Calu3 (cell line): ENCODE measurements at places on chromosomes 5 and 9. TPM values are rescaled to one million over a fixed set of nuclear protein-coding genes. Genes with fewer than 3 reads are reported as not detected.

The SPINK13 gene
- not detected in 2 replicates for total RNA-seq

DNA sequence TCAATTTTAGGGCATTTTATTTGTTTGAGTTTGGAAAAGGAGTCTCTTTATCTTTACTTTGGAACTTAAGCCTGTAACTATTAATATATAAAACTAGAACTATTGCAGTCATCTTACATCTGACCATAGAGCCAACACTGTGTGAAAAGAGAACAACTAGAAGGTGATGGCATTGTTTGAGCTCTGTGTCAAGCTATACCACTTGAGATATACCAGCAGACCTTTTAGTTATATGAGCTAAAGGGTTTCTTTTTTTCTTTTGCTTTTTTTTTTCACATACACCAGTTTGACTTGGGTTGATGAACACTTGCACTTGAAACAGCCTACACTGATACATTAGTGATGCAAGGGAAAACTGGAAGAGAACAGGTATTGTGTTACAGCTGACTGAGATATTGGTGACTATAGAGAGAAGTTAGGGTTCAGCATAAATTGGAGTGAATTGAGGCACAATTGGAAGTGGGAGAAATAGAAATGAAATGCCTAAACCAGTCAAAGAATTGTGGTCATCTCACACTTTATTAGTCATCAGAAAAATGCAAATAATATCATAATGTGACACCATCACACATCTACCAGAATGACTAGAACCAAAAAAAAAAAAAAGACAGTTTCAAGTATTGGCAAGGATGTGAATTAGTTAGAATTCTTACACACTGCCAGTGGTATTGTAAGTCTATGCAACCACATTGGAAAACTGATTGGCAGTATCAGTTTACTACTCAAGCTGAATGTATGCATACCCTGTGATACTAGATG, 60.9 kb downstream of the ADRB2 start:
- no peak for DNase-seq
- no peak overlapping the region for H3K4me3 ChIP-seq
- no peaks in the 10 kb centered on the region for H3K27me3 ChIP-seq
- H3K27ac ChIP-seq: no peak overlapping the region
- H3K4me1 ChIP-seq: no peaks in the 10 kb centered on the region

The PDLIM4 gene
- 15.4 and 20.8 TPM in 2 replicates for total RNA-seq

The GADD45G gene
- total RNA-seq: 0.95 and 1.7 TPM in 2 replicates

DNA sequence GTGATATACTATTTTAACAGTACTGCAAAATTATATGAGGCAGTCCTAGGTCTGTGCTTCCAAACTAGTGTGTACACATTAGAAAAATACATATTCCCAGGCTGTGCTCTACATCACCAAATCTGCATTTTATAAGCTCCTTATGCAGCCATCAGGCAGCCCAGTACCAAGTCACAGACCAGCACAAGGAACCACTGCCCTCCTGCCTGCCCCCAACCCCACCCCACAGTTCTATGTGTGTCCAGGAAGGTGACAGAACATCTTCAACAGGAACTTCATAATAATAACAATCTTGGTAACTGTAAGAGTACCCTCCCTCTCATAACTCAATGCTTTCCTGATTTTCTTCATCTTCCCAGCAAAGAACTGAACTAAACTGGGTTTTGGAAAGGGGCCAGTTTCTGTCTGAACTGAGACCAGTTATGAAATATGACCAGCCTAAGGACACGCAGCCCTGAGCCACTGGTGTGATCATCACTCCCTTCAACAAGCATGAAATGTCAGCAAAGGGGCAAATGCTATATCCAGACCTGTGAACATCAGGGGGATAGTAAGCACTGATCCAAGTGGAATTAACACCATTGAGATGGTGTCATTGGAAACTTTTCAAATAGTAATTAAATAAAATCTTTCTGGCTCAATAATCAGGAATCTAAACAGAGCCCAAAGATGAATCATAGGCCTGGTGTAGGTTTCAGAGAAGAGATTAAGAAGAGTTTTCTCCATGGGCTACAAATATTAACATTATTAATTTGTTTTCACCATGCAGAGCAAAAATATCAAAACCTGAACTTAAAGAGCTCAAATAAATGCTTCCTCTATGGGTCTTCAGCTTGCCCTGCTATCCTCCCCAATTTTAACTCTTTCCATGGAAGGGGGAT, 82.1 kb downstream of the DPYSL3 start:
- no peaks in the 10 kb centered on the region for H3K27me3 ChIP-seq
- no peak for DNase-seq
- H3K4me1 ChIP-seq: peaks cover 7% of the 10 kb centered on the region
- H3K4me3 ChIP-seq: no peak overlapping the region

GRCh38 chr9:84851935-84852585, 182.5 kb downstream of the NTRK2 start:
- DNase-seq: no peak
- no peak overlapping the region for H3K27ac ChIP-seq
- no peaks in the 10 kb centered on the region for H3K36me3 ChIP-seq

- no peak overlapping the region for H3K4me3 ChIP-seq
- H3K27ac ChIP-seq: no peak overlapping the region
- H3K4me1 ChIP-seq: no peaks in the 10 kb centered on the region
- no peaks in the 10 kb centered on the region for H3K36me3 ChIP-seq
- no peak for DNase-seq
- H3K27me3 ChIP-seq: no peaks in the 10 kb centered on the region
These were observed 208.0 kb downstream of the PAPPA start for GRCh38 chr9:116361547-116361946.

The DAP gene
- total RNA-seq: 138 and 141 TPM in 2 replicates

The ATP10B gene
- 1.4 and 3.7 TPM in 2 replicates for total RNA-seq

DNA sequence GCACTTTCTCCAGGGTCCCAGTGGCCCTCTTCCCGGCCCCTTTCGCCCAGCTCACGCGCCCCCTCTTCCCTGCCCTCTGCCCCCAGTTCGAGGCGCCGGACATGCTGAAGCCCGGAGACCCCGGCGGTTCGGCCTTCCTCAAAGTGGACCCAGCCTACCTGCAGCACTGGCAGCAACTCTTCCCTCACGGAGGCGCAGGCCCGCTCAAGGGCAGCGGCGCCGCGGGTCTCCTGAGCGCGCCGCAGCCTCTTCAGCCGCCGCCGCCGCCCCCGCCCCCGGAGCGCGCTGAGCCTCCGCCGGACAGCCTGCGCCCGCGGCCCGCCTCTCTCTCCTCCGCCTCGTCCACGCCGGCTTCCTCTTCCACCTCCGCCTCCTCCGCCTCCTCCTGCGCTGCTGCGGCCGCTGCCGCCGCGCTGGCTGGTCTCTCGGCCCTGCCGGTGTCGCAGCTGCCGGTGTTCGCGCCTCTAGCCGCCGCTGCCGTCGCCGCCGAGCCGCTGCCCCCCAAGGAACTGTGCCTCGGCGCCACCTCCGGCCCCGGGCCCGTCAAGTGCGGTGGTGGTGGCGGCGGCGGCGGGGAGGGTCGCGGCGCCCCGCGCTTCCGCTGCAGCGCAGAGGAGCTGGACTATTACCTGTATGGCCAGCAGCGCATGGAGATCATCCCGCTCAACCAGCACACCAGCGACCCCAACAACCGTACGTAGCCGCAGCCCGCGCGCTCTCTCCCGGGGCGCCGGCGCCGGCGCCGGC, 1.0 kb downstream of the PRDM6 start:
- H3K27ac ChIP-seq: no peak overlapping the region
- peaks cover 34% of the 10 kb centered on the region for H3K4me1 ChIP-seq
- H3K36me3 ChIP-seq: peaks cover 30% of the 10 kb centered on the region
- H3K4me3 ChIP-seq: peak overlapping the region; percentile 76
- peaks cover 96% of the 10 kb centered on the region for H3K27me3 ChIP-seq
- DNase-seq: peak; percentile 54

- H3K36me3 ChIP-seq: no peaks in the 10 kb centered on the region
- H3K4me3 ChIP-seq: no peak overlapping the region
- H3K27ac ChIP-seq: no peak overlapping the region
- DNase-seq: no peak
These were observed 251.5 kb downstream of the FSTL4 start for GRCh38 chr5:133360693-133361472.

DNA sequence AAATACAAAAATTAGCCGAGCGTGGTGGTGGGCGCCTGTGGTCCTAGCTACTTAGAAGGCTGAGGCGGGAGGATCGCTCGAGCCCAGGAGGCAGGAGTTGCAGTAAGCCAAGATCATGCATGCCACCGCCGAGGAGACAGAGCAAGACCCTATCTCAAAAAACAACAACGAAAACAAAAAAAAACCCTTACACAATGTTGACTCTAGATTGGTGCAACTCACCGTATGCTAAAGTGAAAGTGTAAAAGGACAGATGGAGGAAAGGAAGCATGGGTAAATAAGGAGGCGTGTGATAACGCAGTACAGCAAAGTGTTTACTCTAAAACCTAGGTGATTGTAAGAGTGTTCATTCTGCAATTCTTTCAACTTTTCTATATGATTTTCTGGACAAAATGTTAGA, 15.9 kb upstream of the RUFY1 start:
- peaks cover 3% of the 10 kb centered on the region for H3K36me3 ChIP-seq
- no peak overlapping the region for H3K4me3 ChIP-seq
- DNase-seq: no peak
- no peaks in the 10 kb centered on the region for H3K27me3 ChIP-seq
- H3K4me1 ChIP-seq: no peaks in the 10 kb centered on the region
- H3K27ac ChIP-seq: no peak overlapping the region

The RASGEF1C gene
- total RNA-seq: not detected in 2 replicates

The ZDHHC11B gene
- 2.2 and 3.0 TPM in 2 replicates for total RNA-seq

GRCh38 chr9:127122176-127123063, at the start of gene ANGPTL2:
TSS of gene ANGPTL2 (minus strand) at chr9:127122635. CDS start at chr9:127108731, 13,904 bp downstream.
- H3K36me3 ChIP-seq: no peaks in the 10 kb centered on the region
- H3K27ac ChIP-seq: no peak within 1 kb of the TSS
- H3K4me3 ChIP-seq: no peak within 1 kb of the TSS
- no peak for DNase-seq
- H3K27me3 ChIP-seq: peaks cover 36% of the 10 kb centered on the region
- H3K4me1 ChIP-seq: no peaks in the 10 kb centered on the region

- H3K27ac ChIP-seq: no peak overlapping the region
- peaks cover 8% of the 10 kb centered on the region for H3K36me3 ChIP-seq
- no peaks in the 10 kb centered on the region for H3K27me3 ChIP-seq
- no peak overlapping the region for H3K4me3 ChIP-seq
These were observed 32.1 kb downstream of the USP20 start for GRCh38 chr9:129867136-129868022.

The LCN6 gene
- not detected in 2 replicates for total RNA-seq

DNA sequence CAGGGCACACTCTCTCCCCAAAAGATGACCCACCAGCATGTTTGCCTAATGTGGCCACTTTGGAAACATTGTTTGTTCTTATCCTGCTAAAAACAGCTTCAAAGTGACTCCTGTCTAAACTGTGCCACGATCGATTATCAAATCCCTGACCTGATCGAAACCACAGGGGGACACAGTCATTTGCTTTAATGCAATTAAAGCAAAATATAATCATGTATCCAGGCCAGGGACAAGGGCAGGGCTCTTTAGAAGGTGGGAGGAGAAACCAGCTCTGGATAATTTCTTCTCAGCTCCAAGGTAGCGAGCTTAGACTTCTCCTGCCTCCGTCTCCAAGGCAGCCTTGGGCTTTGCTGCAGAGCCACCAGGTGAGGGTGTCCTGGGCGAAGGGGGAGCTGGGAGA, 95.0 kb upstream of the HAND1 start:
- peaks cover 7% of the 10 kb centered on the region for H3K4me1 ChIP-seq
- H3K27me3 ChIP-seq: peaks cover 74% of the 10 kb centered on the region
- DNase-seq: no peak
- H3K36me3 ChIP-seq: no peaks in the 10 kb centered on the region
- no peak overlapping the region for H3K4me3 ChIP-seq
- H3K27ac ChIP-seq: no peak overlapping the region

- H3K36me3 ChIP-seq: no peaks in the 10 kb centered on the region
- peaks cover 34% of the 10 kb centered on the region for H3K27me3 ChIP-seq
- no peaks in the 10 kb centered on the region for H3K4me1 ChIP-seq
- no peak overlapping the region for H3K27ac ChIP-seq
- no peak overlapping the region for H3K4me3 ChIP-seq
- DNase-seq: no peak
These were observed 48.1 kb upstream of the OLFM1 start for GRCh38 chr9:135039266-135039870.

The FOXD4L3 gene
- 0.95 and 1.2 TPM in 2 replicates for total RNA-seq

The DOCK2 gene
- total RNA-seq: not detected in 2 replicates

- H3K27me3 ChIP-seq: peaks cover 40% of the 10 kb centered on the region
- no peak for DNase-seq
- H3K27ac ChIP-seq: no peak overlapping the region
- H3K4me1 ChIP-seq: no peaks in the 10 kb centered on the region
- no peak overlapping the region for H3K4me3 ChIP-seq
These were observed 175.8 kb upstream of the GAS1 start for GRCh38 chr9:87122947-87123685.

The ANKRD31 gene
- 1.5 and 1.7 TPM in 2 replicates for total RNA-seq

- H3K36me3 ChIP-seq: no peaks in the 10 kb centered on the region
- peaks cover 91% of the 10 kb centered on the region for H3K27me3 ChIP-seq
- H3K4me3 ChIP-seq: no peak overlapping the region
- DNase-seq: no peak
- no peak overlapping the region for H3K27ac ChIP-seq
These were observed 157.0 kb upstream of the TRPC7 start for GRCh38 chr5:136522217-136522956.

- no peak for DNase-seq
- H3K36me3 ChIP-seq: no peaks in the 10 kb centered on the region
- no peak overlapping the region for H3K4me3 ChIP-seq
- H3K4me1 ChIP-seq: peaks cover 17% of the 10 kb centered on the region
- H3K27ac ChIP-seq: no peak overlapping the region
These were observed 114.5 kb downstream of the TSSK1B start for GRCh38 chr5:113320273-113320780.

The MARCOL gene
- total RNA-seq: not detected in 2 replicates

- DNase-seq: peak; percentile 86
- H3K27me3 ChIP-seq: no peaks in the 10 kb centered on the region
- H3K27ac ChIP-seq: no peak within 1 kb of the TSS
- no peaks in the 10 kb centered on the region for H3K4me1 ChIP-seq
- H3K36me3 ChIP-seq: peaks cover 33% of the 10 kb centered on the region
These were observed at the start of gene TOR1A for GRCh38 chr9:129823935-129824601. TSS of gene TOR1A (minus strand) at chr9:129824136. CDS start at chr9:129824085, 51 bp downstream.

DNA sequence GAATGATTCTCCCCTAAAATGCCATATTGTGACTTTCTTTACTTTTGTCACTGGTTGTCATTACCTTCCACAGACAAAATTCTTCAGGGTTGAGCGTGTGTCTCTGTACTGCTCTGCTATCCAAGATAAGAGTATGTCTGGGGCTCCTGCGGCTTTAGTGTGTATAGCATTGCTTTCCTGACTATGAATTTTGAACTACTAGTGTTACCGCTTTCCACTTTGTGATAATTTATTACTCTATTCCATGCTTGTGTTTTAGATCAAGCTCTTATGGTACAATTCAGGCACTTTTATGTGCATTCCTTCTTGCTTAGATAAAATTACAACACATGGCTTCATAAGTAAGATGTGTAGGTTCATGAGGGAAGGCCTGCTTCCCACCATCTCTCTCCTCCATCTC, 51.5 kb upstream of the MEF2C start:
- no peak overlapping the region for H3K27ac ChIP-seq
- H3K4me3 ChIP-seq: no peak overlapping the region
- H3K4me1 ChIP-seq: no peaks in the 10 kb centered on the region
- H3K36me3 ChIP-seq: no peaks in the 10 kb centered on the region

GRCh38 chr5:56656846-56657726, 158.3 kb upstream of the MAP3K1 start:
- no peak overlapping the region for H3K4me3 ChIP-seq
- peaks cover 37% of the 10 kb centered on the region for H3K4me1 ChIP-seq
- H3K36me3 ChIP-seq: peaks cover 5% of the 10 kb centered on the region
- no peak for DNase-seq
- no peaks in the 10 kb centered on the region for H3K27me3 ChIP-seq
- no peak overlapping the region for H3K27ac ChIP-seq
